ENCODE measurements at places on chromosomes 3 and 15. TPM values are rescaled to one million over a fixed set of nuclear protein-coding genes. Genes with fewer than 3 reads are reported as not detected.

TAMM41 gene
- total RNA-seq, result 29.7 TPM

CCR3 gene
- not detected for total RNA-seq

SCAPER gene
- 11.2 TPM for total RNA-seq

SPRED1 gene
- total RNA-seq, result 16.4 TPM

PCBP4 gene
- total RNA-seq, result 42.7 TPM

GOLGA8F gene
- total RNA-seq, result not detected

SLC22A14 gene
- total RNA-seq, result not detected

SH2D7 gene
- not detected for total RNA-seq

PP2D1 gene
- not detected for total RNA-seq

NDN gene
- 19.2 TPM for total RNA-seq

ADIPOQ gene
- total RNA-seq, result not detected

RMDN3 gene
- 37.2 TPM for total RNA-seq

SLC25A36 gene
- 37.4 TPM for total RNA-seq

LINGO1 gene
- total RNA-seq, result 0.32 TPM

TOMM70 gene
- 32.3 TPM for total RNA-seq

KLHDC8B gene
- 36.0 TPM for total RNA-seq

TM6SF1 gene
- total RNA-seq, result 26.8 TPM

PIERCE2 gene
- total RNA-seq, result 2.3 TPM

RASL12 gene
- total RNA-seq, result not detected

BLM gene
- total RNA-seq, result 18.6 TPM

SLC9C1 gene
- 0.09 TPM for total RNA-seq

ZIC4 gene
- not detected for total RNA-seq

STRA6 gene
- total RNA-seq, result not detected

KCNAB1 gene
- total RNA-seq, result 11.7 TPM

UBR1 gene
- 26.9 TPM for total RNA-seq

SAMMSON gene
- total RNA-seq, result not detected

DZIP1L gene
- 14.6 TPM for total RNA-seq

KIF23 gene
- total RNA-seq, result 64.7 TPM

ANKUB1 gene
- not detected for total RNA-seq

AADACL2 gene
- not detected for total RNA-seq

SLC38A3 gene
- total RNA-seq, result 0.65 TPM

FGF12 gene
- 2.5 TPM for total RNA-seq

MYL3 gene
- not detected for total RNA-seq

SYNPR gene
- total RNA-seq, result not detected

TF gene
- 0.21 TPM for total RNA-seq

CDCP1 gene
- not detected for total RNA-seq

TADA3 gene
- 31.3 TPM for total RNA-seq

LOXL1 gene
- 9.2 TPM for total RNA-seq

HRG gene
- not detected for total RNA-seq

PARP15 gene
- 1.4 TPM for total RNA-seq

REC114 gene
- total RNA-seq, result not detected

CPLX3 gene
- total RNA-seq, result not detected

EPHA3 gene
- total RNA-seq, result not detected

TRIM59 gene
- total RNA-seq, result 32.5 TPM

HESX1 gene
- 0.58 TPM for total RNA-seq

CLDN1 gene
- total RNA-seq, result 0.27 TPM

VGLL3 gene
- total RNA-seq, result 4.2 TPM

ERC2 gene
- total RNA-seq, result 15.5 TPM

TGM4 gene
- 0.24 TPM for total RNA-seq

TPRG1 gene
- not detected for total RNA-seq

PLSCR5 gene
- not detected for total RNA-seq

AMOTL2 gene
- total RNA-seq, result 145 TPM

CNTN3 gene
- total RNA-seq, result not detected

TIGIT gene
- not detected for total RNA-seq

COLQ gene
- total RNA-seq, result 2.3 TPM

SNAPC5 gene
- 13.6 TPM for total RNA-seq

IL5RA gene
- total RNA-seq, result not detected

CYP1A2 gene
- total RNA-seq, result not detected

TMEM158 gene
- total RNA-seq, result 0.42 TPM
